ENCODE measurements at places on chromosomes 2 and 18. TPM values are rescaled to one million over a fixed set of nuclear protein-coding genes. Genes with fewer than 3 reads are reported as not detected.

DNA sequence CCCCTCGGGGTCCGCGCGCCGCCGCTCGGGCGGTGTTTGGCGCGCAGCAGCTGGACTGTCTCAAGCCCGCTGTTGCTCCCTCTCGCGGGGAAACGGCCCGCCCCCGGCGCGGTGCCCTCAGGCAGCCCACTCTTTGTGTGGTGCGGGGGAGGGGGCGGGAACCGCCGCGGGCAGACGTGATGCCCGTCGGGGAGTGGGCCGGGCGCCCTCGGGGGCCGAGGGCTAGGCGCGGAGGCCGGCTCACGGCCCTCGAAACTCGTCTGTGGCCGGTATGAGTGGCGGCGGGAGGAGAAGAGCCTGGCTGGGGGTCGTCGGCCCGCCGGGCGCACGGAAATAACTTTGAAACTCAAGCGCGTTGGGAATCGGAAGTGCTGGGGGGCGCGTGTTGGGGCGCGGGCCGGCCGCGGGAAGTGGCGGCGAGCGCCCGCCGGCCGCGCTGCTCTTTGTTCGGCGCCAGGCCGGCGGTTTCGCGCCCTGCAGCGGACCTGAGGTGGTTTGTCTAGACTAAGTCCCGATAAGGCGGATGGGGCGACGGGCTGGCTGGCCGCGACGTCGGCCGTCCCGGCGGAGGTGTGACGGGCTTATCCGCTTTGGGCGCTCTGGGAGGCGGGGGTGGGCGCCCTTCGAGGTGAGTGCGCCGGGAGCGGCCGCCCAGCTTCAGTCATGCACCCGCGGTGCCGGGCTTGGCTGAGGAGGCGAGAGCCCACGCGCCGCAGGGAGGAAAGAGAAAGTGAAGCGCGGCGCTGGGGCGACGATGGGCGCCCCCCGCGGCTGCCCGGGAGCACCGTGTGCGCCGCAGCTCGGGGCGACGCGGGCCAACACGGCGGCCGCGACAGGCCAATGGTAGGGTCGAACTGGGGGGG, 679 bp downstream of the PTMA start:
- H3K4me1 ChIP-seq: peaks cover 17% of the 10 kb centered on the region
- H3K27me3 ChIP-seq: no peaks in the 10 kb centered on the region
- no peaks in the 10 kb centered on the region for H3K36me3 ChIP-seq
- peak overlapping the region; percentile 88 for H3K4me3 ChIP-seq

- no peak overlapping the region for H3K27ac ChIP-seq
- peaks cover 36% of the 10 kb centered on the region for H3K36me3 ChIP-seq
- H3K4me3 ChIP-seq: peak overlapping the region; percentile 91
- DNase-seq: peak; percentile 73
- no peaks in the 10 kb centered on the region for H3K27me3 ChIP-seq
These were observed 1.3 kb downstream of the PRPF40A start for GRCh38 chr2:152715854-152716428.

ASPRV1 gene
- 0.30 TPM for total RNA-seq

- no peaks in the 10 kb centered on the region for H3K36me3 ChIP-seq
- H3K4me1 ChIP-seq: no peaks in the 10 kb centered on the region
- no peak overlapping the region for H3K4me3 ChIP-seq
- DNase-seq: no peak
- H3K27me3 ChIP-seq: no peaks in the 10 kb centered on the region
These were observed 170.4 kb downstream of the NCK2 start for GRCh38 chr2:105915005-105915558.

DNA sequence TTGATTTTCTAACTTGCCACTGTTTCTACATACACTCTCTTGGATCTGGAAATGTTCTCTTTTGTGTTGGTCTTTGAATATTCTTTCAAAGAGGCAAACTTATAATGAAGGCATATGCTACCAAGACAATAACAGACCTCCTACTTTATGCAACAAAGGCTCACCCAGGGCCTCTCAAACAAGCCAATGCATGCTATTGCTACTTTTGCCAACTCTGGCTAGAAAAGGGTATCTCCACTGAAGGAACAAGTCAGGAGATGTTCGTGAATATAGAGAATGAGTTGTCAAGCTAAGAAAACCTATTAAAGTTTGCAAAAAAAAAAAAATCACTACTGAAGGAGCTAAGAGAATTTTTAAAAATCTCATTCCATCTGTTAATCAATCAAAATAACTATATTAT, 15.9 kb upstream of the DSG2 start:
- H3K36me3 ChIP-seq: no peaks in the 10 kb centered on the region
- no peaks in the 10 kb centered on the region for H3K27me3 ChIP-seq
- H3K4me3 ChIP-seq: no peak overlapping the region

TXNDC2 gene
- not detected for total RNA-seq

IL36B gene
- not detected for total RNA-seq

GRCh38 chr2:224933431-224933830, 108.8 kb downstream of the DOCK10 start:
- DNase-seq: no peak
- H3K4me3 ChIP-seq: no peak overlapping the region

GRCh38 chr2:28607730-28608499, 112.1 kb downstream of the PLB1 start:
- no peak overlapping the region for H3K4me3 ChIP-seq
- H3K4me1 ChIP-seq: peaks cover 17% of the 10 kb centered on the region
- no peaks in the 10 kb centered on the region for H3K36me3 ChIP-seq
- peak; percentile 27 for DNase-seq

SLC9A4 gene
- not detected for total RNA-seq

C2orf78 gene
- total RNA-seq: 0.06 TPM

Data from neural progenitor cell (in vitro differentiated cells).